T-helper 17 cell (primary cell): ENCODE measurements at places on chromosomes 5 and 9.

GRCh38 chr5:76379316-76379715, 23.8 kb upstream of the IQGAP2 start:
- H3K27ac ChIP-seq, result peak overlapping the region; percentile 91
- peaks cover 4% of the 10 kb centered on the region for H3K36me3 ChIP-seq
- DNase-seq, result no peak
- H3K27me3 ChIP-seq, result no peaks in the 10 kb centered on the region
- peak overlapping the region; percentile 31 for H3K4me3 ChIP-seq

GRCh38 chr9:130872912-130873503, 23.6 kb downstream of the QRFP start:
- no peak overlapping the region for H3K4me3 ChIP-seq
- H3K4me1 ChIP-seq, result peaks cover 2% of the 10 kb centered on the region
- no peak for DNase-seq
- H3K27me3 ChIP-seq, result no peaks in the 10 kb centered on the region

DNA sequence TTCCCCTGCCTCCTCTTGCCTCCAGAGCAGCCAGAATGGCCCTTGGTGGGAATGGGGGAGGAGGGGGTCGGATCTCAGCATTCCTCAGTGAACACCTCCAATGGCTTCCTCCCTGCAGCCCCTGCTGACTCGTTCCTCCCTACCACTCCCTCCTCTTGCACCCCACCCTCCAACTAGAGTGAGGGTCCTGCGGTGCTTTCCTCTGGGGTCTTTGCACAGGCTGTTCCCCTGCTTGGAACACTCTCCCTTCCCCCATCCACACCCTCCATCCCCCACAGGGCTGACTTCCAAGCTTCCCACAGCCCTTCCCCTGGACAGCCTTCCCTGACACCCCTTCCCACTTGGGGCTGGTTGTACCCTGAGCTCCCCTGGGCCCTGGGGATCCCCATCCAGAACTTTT, 70.4 kb upstream of the NEK6 start:
- peaks cover 24% of the 10 kb centered on the region for H3K27me3 ChIP-seq
- no peak for DNase-seq
- H3K36me3 ChIP-seq, result peaks cover 8% of the 10 kb centered on the region
- no peak overlapping the region for H3K27ac ChIP-seq
- H3K4me1 ChIP-seq, result no peaks in the 10 kb centered on the region

GRCh38 chr5:158033724-158034123, 174.8 kb upstream of the CLINT1 start:
- H3K27ac ChIP-seq, result no peak overlapping the region
- peaks cover 2% of the 10 kb centered on the region for H3K36me3 ChIP-seq
- no peaks in the 10 kb centered on the region for H3K4me1 ChIP-seq
- H3K4me3 ChIP-seq, result no peak overlapping the region
- DNase-seq, result no peak
- H3K27me3 ChIP-seq, result peaks cover 33% of the 10 kb centered on the region

- H3K36me3 ChIP-seq, result peaks cover 2% of the 10 kb centered on the region
- no peaks in the 10 kb centered on the region for H3K4me1 ChIP-seq
- no peak overlapping the region for H3K27ac ChIP-seq
- no peak for DNase-seq
- H3K27me3 ChIP-seq, result peaks cover 10% of the 10 kb centered on the region
Measured at GRCh38 chr5:86565197-86565789, 52.4 kb upstream of the COX7C start.

- DNase-seq, result no peak
- no peak overlapping the region for H3K4me3 ChIP-seq
- H3K27ac ChIP-seq, result no peak overlapping the region
- H3K36me3 ChIP-seq, result no peaks in the 10 kb centered on the region
- peaks cover 40% of the 10 kb centered on the region for H3K27me3 ChIP-seq
- H3K4me1 ChIP-seq, result peaks cover 2% of the 10 kb centered on the region
Measured at GRCh38 chr5:35202319-35203111, 27.8 kb downstream of the PRLR start.

DNA sequence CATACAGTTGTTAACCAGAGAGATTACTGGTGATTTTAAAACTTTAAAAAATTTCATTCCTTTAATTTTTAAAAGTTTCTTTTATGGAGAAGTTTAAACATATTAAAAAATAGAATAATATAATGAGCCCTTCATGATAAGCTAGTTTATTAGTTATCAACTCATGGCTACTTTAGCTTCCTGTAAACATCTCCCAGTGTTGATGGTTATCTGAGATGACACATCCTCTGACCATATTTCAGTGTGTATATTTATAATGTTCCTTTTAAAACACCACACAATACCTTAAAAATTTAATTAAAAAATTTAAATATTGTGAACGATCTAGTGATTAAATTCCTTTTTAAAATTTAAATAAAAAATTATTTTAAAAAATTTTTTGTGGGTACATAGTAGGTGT, 74.1 kb downstream of the IPO11 start:
- H3K4me1 ChIP-seq, result peaks cover 12% of the 10 kb centered on the region
- H3K27ac ChIP-seq, result no peak overlapping the region
- H3K27me3 ChIP-seq, result no peaks in the 10 kb centered on the region
- H3K36me3 ChIP-seq, result peaks cover 16% of the 10 kb centered on the region

- H3K27ac ChIP-seq, result no peak overlapping the region
- no peaks in the 10 kb centered on the region for H3K27me3 ChIP-seq
- DNase-seq, result no peak
- H3K4me1 ChIP-seq, result peaks cover 16% of the 10 kb centered on the region
Measured at GRCh38 chr9:20707708-20708107, 23.6 kb downstream of the FOCAD start.
